Spleen (tissue), 13 donors: ENCODE measurements at places on chromosomes 13 and 19. TPM values are rescaled to one million over a fixed set of nuclear protein-coding genes. Genes with fewer than 3 reads are reported as not detected.

Gene SPACA4
- total RNA-seq: not detected

Gene FSD1
- total RNA-seq: 2.4 TPM

Gene HCST
- 31.5 TPM for total RNA-seq

Gene KLK7
- total RNA-seq: not detected

Gene NPHS1
- total RNA-seq: 0.20 TPM

Gene MBD3L2
- not detected for total RNA-seq

Gene ZNF99
- total RNA-seq: 0.09 TPM

Gene GARIN5A
- not detected for total RNA-seq

Gene ZNF737
- total RNA-seq: 19.5 TPM

Gene ZNF177
- 1.9 TPM for total RNA-seq

Gene CGB1
- not detected for total RNA-seq

Gene SBSN
- not detected for total RNA-seq

Gene CCDC122
- total RNA-seq: 7.3 TPM

Gene DLL3
- total RNA-seq: 0.27 TPM

Gene TPRX1
- total RNA-seq: not detected

Gene MAG
- total RNA-seq: 35.6 TPM

Gene KLK4
- not detected for total RNA-seq

Gene CC2D1A
- 28.8 TPM for total RNA-seq

Gene DCUN1D2
- 27.3 TPM for total RNA-seq

Gene ALDH16A1
- 38.7 TPM for total RNA-seq

Gene PCDH8
- not detected for total RNA-seq

Gene TSKS
- total RNA-seq: not detected

Gene ABHD13
- 13.4 TPM for total RNA-seq

Gene POU4F1
- total RNA-seq: not detected

Gene NTF4
- total RNA-seq: not detected

Gene SHISA7
- total RNA-seq: not detected

Gene ELL
- total RNA-seq: 32.1 TPM

Gene ACP7
- not detected for total RNA-seq

Gene RPS15
- 4,281 TPM for total RNA-seq

Gene ZNF560
- total RNA-seq: not detected

Gene ARRDC5
- total RNA-seq: 9.4 TPM

Gene ZSCAN1
- total RNA-seq: not detected

Gene ZNF549
- 10.9 TPM for total RNA-seq

Gene CD37
- 419 TPM for total RNA-seq

Gene SPIB
- 28.9 TPM for total RNA-seq
